ENCODE measurements at places on chromosomes 12 and 14.

DNA sequence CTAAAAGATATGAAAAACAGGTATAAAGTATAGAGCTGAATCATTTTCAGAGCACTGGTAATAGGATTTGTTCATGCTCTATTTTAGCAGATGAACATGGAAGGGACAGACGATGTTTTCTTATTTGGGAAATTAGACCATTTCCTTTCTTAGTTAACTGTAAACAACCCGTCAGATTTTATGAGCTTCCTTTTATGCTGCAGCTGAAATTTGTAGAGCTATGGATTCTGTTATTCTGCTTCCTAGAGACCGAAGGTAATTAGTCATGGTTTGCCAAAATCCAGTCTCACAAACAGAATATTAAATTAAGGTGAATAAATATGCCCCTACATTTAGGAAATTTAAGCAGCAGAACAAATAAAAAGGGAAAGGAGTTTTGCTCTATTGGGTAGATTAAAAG is 180.2 kb upstream of the SYT1 start:
- no peak for DNase-seq

DNA sequence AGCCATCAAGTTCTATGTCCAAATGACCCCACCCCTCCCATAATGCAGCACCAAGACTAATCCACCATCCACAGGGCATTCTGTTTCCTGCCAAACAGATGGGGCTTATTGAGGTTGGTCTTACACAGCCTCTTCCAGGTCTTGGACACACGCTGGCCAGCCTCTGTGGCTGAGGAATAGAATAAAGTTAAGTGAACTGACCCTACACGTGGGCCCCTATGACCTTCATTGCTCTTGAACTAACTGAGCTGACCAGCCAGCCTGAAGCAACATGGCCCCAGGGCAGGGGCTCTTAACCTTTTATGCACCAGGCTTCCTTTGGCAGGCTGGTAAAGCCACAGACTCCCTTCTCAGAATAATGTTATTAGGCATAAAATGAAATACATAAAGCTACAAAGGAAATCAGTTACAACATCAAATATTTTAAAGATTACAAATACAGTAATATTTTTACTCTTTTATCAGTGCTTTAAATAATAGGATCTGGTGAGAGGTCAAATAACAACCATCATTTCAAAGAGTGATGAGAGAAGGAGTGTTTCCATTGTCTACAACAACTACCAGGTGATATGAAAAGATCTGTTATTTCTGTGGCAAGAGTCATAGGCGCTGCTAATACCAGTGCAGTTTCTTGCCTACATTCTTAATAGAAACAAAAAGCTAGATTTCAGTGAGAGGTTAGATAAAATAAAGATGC is 192.9 kb upstream of the NUDT4 start:
- no peak for DNase-seq

DNA sequence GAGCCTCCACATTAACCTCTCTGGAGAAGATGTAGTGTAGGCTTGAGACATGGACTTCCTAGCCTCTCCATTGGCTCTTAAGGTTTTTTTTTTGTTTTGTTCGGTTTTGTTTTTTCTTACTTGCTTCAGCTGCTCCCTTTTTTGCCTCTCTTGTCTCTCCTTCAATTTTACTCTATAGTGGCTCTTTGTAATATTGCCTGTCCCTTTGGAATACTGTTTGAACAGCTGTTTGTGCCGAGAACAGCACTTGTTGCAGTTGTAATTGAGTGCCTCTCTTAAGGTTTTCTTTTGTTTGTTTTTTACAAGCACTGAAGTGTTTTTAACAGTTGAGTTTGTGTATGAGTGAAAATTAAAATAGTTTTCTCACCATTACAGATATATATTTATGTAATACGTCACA is 567.7 kb downstream of the LRFN5 start:
- DNase-seq, result no peak

GRCh38 chr14:55980970-55981369 is 137.2 kb upstream of the PELI2 start:
- DNase-seq, result no peak

- DNase-seq, result peak; percentile 82
Observed at GRCh38 chr14:77086017-77086727, 11.9 kb upstream of the CIPC start.

- no peak for DNase-seq
Observed at GRCh38 chr14:21069388-21070082, 569 bp upstream of the ARHGEF40 start.

GRCh38 chr14:35155962-35156361 is 33.6 kb downstream of the PRORP start:
- no peak for DNase-seq

- no peak for DNase-seq
Observed at GRCh38 chr12:119302451-119303080, 32.0 kb upstream of the CCDC60 start.

- no peak for DNase-seq
Observed at GRCh38 chr14:105647784-105648608, 121.6 kb downstream of the TMEM121 start.

GRCh38 chr12:7832059-7832696 is 40.5 kb downstream of the SLC2A14 start:
- peak; percentile 10 for DNase-seq

GRCh38 chr14:37051680-37052079 is 120.7 kb downstream of the SLC25A21 start:
- DNase-seq, result no peak

DNA sequence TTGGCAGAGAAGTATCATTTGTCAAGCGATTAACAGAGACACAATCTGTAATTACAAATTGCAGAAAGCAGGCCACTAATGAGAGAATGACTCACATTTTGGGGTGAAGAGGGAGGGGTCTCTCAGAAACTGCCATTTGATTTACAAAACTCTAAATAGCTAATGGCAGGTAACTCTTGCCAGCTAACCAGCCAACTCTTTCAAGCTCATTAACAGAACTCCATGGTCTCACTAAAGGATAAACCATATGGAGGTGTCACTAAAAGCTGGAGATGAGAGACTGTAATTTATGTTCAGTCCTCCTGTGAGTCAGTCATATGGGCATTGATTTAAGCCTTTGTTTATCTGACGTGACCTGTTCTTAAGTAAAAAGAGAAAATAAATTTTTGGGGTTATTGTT is 336.4 kb downstream of the FOXG1 start:
- no peak for DNase-seq

DNA sequence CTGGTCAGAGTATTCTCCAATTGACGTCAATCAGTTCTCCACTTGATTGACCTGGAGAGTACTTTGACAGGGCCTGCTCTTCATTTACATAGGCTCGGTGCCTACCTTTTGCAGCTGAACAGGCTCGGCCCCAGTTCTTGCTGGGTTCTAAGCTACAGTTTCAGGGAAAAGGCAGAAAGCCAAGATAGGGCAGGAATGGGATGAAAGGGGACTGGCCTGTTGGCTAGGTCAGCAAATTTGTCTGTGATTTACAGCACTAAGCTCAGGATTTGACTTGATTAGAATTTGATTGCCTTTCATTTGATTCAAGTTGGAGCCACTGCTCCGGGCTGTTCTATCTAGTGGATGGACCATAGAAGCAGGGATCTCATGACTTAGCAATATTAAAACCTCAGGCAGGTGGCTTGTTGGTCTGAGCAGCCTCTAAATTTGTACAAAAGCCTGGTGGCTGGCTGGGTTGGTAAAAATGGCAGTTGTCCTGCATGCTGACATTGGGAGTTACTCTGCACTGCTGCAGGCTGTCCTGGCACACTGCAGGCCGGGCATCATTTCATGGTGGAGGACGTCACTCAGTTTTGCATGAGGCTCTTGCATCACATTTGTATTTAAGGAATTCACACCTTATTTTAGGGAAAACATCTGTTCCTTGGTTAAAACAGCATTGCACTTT is 71.8 kb downstream of the BICD1 start:
- no peak for DNase-seq

- no peak for DNase-seq
Observed at GRCh38 chr14:94728950-94729349, 41.0 kb downstream of the GSC start.

- no peak for DNase-seq
Observed at GRCh38 chr14:20787025-20787424, 6.0 kb downstream of the RNASE6 start.

GRCh38 chr12:9632766-9633165 is 25.1 kb upstream of the KLRB1 start:
- no peak for DNase-seq

DNA sequence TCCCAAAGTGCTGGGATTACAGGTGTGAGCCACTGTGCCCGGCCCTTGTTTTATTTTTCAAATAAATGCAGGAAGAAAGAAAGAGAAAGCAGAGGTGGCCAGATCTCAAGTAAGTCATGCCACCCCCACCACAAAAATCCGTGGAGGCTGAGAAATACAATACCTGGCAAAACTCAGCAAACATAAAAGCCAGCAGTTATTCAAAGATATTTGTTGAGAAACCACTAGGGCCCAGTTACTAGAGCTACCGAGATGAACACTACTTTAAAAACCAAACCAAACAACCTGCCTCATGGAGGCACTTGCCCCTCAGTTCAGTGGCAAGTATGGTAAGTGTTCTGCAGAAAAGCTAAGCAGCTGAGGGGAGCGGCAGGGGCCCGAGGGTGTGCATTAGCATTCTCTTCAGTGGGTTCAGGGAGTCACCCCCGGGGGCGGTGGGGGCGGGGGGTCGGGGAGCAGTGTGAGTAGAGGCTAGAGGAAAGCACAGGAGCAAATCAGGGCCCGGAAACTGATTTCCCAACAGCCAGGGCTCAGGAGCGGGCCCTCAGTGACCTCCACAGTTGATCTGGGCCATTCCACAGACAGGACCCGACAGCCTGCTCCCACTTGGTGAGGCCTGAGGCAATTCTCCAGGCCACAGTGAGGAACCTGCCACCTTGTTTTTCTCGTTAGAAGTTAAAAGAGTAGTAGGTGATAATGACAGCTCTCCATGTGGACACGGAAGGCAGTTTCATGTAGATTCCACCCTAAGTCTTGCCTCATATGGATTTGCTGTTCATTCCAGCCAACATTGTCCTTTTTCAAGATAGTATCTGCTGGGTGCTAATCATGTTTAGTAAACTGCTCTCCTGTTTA is 8.6 kb downstream of the EVL start:
- no peak for DNase-seq

DNA sequence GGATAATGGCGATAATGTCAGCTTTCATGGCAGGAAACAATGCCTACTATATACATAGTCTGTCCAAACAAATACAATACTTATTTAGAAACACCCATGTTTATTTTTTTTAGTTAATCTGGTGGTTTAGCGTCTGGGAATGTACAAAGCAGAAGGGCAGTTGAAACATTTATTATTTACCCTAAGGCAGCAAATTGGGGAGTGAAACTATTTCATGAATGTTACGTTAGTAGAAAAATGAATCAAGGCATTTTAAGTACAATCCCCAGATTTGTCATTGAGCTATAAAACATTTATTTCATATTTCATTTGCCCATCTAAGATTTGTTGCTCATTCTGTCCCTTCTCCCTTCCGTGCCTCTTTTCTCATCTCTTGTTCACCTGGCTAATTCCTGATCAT is 87.1 kb upstream of the ATF1 start:
- DNase-seq, result no peak

DNA sequence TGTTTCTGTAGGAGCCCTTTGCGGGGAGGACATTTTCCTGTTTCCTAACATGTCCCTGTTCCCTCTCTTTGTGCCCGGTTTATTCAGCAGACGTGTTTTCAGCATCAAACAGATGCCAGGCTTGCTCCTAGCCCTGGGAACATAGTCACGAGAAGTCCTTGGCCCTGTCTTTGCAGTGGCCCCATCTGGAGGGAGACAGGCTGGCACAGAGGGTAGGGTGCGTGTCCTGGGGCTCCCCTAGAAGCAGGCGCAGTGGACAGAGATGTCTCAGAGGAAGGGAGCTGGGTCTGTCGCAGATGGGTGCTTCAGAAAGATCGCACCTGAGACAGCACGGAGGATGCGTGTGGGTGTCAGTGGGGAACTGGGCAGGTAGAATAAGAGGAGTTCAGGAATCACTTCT is 75.0 kb upstream of the DYNC1H1 start:
- no peak for DNase-seq

- DNase-seq, result no peak
Observed at GRCh38 chr12:10238526-10238925, 25.8 kb downstream of the GABARAPL1 start.

DNA sequence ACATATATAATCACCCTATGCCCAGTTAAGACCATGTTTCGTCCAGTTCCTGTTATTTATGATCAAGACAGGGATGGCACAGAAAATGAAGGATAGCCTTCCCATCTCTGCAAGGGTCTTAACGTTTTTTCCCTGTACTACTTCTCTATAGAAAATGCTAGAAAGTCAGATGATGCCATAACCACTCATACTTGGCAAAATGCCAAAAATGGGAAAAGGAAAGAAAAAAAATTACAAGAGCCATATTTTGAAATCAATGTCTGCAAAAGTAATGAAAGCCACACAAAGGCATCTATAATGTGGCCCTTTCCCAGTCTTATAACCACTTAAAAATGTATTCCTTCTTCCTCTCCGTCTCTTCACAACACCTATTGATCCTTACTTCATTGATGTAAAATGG is 1.8 kb upstream of the MYL6B start:
- DNase-seq, result no peak
